Dermis microvascular lymphatic vessel endothelial cell (primary cell): ENCODE measurements at places on chromosomes 7 and 10. TPM values are rescaled to one million over a fixed set of nuclear protein-coding genes. Genes with fewer than 3 reads are reported as not detected.

The MAP3K8 gene
- 2.3 and 4.4 TPM in 2 replicates for total RNA-seq

The TLX1 gene
- not detected in 2 replicates for total RNA-seq

The BNIP3 gene
- 25.3 and 32.9 TPM in 2 replicates for total RNA-seq

The LIPK gene
- not detected in 2 replicates for total RNA-seq

The RPA3 gene
- total RNA-seq, result 8.5 and 22.5 TPM in 2 replicates

The EVX1 gene
- not detected in 2 replicates for total RNA-seq

The CUZD1 gene
- 0.25 and 0.26 TPM in 2 replicates for total RNA-seq

The NODAL gene
- total RNA-seq, result not detected in 2 replicates

The SRRM3 gene
- total RNA-seq, result 1.3 and 3.3 TPM in 2 replicates

The C7orf57 gene
- under 0.01 TPM in 1 of 2 replicates, not detected in the other for total RNA-seq

The DDX50 gene
- total RNA-seq, result 30.6 and 33.1 TPM in 2 replicates

The HOXA5 gene
- 4.1 and 5.3 TPM in 2 replicates for total RNA-seq

The CREB5 gene
- 3.0 and 4.7 TPM in 2 replicates for total RNA-seq

The MYPN gene
- under 0.01 TPM in 1 of 2 replicates, not detected in the other for total RNA-seq

The ASCC1 gene
- 23.5 and 26.2 TPM in 2 replicates for total RNA-seq

The EPO gene
- total RNA-seq, result not detected in 2 replicates

The IL2RA gene
- total RNA-seq, result not detected in 2 replicates

The WDR91 gene
- total RNA-seq, result 3.0 and 5.3 TPM in 2 replicates

The DNAH11 gene
- total RNA-seq, result 0.13 and 0.25 TPM in 2 replicates

The LARP4B gene
- total RNA-seq, result 23.5 and 24.8 TPM in 2 replicates

The DNAJC9 gene
- 19.1 and 30.8 TPM in 2 replicates for total RNA-seq

The HNRNPH3 gene
- 19.8 and 22.5 TPM in 2 replicates for total RNA-seq

The HSPA12A gene
- total RNA-seq, result 0.38 and 0.77 TPM in 2 replicates

The UNCX gene
- not detected in 2 replicates for total RNA-seq

The ATOH7 gene
- total RNA-seq, result not detected in 2 replicates

The ELFN1 gene
- 0.38 and 0.90 TPM in 2 replicates for total RNA-seq

The GFRA1 gene
- 10.5 and 12.0 TPM in 2 replicates for total RNA-seq

The TMEM176B gene
- total RNA-seq, result not detected in 2 replicates

The ZNF789 gene
- 4.3 and 4.7 TPM in 2 replicates for total RNA-seq

The SUN3 gene
- total RNA-seq, result not detected in 2 replicates
